ENCODE measurements at places on chromosomes 6 and 20.

- peak; percentile 30 for DNase-seq
Measured at GRCh38 chr20:32792316-32792715, 27.4 kb upstream of the MAPRE1 start.

- DNase-seq, result peak; percentile 62
Measured at GRCh38 chr20:38692436-38693411, 31.6 kb upstream of the SLC32A1 start.

- no peak for DNase-seq
Measured at GRCh38 chr6:111361648-111362047, 121.4 kb downstream of the REV3L start.

- no peak for DNase-seq
Measured at GRCh38 chr6:111598181-111598580, 7.5 kb downstream of the TRAF3IP2 start.

DNA sequence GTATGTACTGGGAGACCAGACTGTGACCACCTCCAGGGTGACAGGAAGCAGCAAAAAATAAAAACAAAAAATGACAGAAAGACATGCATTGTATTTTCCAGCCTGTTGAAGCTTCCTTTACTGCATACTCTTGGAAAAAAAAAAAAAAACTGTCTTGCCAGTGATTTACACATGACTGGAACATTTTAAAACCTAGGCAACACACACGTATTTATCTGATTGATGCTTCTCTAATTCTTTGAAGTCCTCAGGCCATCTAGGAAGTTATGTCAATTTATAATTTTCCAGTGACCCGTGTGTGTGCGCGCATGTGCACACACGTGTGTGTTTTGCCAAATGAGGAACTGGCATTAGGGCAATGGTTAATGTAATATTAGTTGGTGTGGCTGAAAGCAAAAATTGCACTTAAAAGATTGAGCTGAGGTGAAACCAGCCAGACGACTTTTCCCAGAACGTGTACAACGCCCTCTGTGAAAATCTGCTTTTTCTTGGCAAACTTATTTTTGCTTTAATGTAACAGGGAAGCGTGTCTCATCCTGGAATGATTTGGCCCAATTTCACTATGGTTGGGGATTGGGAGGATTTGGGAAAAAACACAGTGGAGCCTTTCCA lies 315.2 kb downstream of the TFAP2A start:
- DNase-seq, result no peak

DNA sequence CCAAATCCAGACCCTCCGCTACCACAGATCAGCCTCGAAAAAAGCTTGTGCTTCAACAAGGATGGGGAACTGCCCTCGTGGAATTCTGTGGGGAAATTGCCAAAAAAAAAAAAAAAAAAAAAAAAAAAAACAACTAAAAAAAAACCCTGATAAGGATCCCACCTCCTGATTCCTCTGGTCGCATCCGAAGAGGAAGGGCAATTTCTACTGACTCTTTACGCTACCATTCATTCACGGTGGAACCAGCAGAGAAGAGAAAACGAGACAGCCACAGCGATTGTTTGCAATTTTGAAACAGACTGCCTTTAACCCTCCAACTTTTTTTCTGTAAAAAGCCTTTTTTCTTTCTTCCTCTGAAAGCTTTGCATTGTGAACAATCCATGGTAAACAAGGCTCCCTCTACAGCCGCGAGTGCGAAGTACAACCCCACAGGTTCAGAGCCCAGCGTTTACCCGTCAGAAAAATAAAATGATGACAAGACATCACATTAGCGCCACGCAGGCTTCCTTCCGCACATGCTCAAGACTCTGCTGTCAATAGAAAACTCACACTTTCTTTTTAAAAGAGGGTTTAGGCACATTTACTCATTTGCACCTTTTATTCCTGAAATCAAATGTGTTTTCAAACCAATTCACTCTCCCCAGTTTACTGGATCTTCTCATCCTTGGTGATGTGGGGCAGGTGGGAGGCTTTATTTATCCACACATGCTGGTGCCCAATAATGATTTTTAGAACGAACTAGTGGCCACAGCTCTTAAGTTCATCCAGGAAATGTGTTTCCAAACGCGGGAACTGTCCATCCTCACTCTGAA lies 100.0 kb downstream of the NOL4L start:
- DNase-seq, result peak; percentile 83

DNA sequence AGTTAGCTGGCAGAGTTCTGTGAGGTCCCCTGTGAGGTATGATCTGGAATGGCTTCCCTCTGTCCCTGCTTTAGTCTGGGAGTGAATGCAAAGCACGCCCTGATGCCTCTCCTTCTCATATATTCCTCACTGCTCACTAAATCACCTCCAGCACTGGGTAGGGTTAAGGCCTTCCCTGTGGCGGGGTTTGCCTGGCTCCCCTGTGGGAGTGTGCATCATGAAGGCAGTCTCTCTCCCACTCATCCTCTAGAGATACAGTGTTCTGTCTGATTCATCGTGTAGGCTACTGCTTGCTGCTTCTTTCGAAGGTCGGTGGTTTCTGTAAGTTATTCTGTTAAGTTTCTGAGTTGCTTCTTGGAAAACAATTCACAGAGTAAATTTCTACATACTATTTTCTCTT lies 420.0 kb upstream of the EYS start:
- no peak for DNase-seq

- DNase-seq, result no peak
Measured at GRCh38 chr6:91437315-91437729, 850.5 kb upstream of the MAP3K7 start.

DNA sequence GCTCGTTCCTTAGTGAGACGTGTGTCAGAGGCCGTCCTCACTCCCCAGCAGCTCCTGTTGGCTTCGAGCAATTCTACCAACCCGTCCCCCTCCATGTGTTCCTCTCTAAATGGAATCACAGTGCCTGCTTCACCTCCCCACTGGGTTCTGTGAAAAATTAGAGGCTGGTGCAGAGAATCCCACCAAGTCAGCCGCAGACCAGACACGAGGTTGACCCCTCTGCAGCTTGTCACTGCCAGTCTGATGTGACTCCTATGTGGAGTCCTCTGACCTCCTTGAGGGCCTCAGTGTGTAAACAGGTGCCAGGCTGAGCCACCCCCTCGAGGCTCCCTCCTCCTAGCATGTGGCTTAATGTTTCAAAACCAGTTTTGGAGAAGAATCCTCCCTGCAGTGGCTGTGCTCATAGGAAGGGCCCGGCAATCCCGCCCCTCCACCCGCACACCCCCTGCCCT lies 12.6 kb upstream of the IRF4 start:
- DNase-seq, result no peak

DNA sequence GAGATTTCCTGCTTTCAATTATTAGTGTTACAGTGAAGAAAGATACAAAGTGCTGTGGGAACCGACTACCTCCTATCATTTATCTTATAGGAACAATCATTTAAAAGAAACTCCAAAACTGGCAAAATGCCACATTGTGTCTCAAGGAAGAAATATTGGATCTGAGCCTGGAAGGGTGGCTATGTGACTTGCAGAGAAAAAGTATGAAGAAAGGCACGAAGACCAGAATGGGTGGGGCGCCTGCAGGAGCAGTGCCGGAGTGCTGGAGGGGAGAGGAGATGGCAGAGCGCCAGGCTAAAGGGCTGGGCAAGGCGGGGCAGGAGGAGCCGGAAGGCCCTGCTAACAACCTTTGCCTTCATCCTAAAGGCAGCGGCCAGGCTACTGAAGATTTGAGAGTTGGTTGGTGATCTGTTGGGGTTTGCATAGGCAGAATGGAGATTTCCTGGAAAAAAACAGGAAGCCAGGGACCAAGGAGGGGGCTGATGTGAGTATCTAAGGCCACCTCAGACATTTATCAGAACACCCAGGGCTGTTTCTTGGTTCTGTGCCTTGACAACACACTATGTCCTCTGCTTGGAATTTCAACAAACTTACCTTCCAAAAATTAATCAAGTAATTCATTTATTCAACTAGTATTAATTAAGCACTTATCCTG lies 125.6 kb downstream of the MAFB start:
- DNase-seq, result no peak

- DNase-seq, result no peak
Measured at GRCh38 chr6:20001286-20001685, 164.1 kb downstream of the ID4 start.
